Gastroesophageal sphincter (tissue), 4 donors: ENCODE measurements at places on chromosomes 2 and 18. TPM values are rescaled to one million over a fixed set of nuclear protein-coding genes. Genes with fewer than 3 reads are reported as not detected.

GRCh38 chr2:545711-546650, 131.2 kb downstream of the TMEM18 start:
- ATAC-seq = no peak

- ATAC-seq = no peak
Observed at GRCh38 chr2:241286348-241287090, 29.0 kb downstream of the HDLBP start.

The UGT1A8 gene
- total RNA-seq = not detected

The MAP3K19 gene
- total RNA-seq = not detected

The CDKL4 gene
- 1.4 TPM for total RNA-seq

GRCh38 chr2:9252002-9252357, 45.4 kb downstream of the ASAP2 start:
- no peak for ATAC-seq
